ENCODE measurements at places on chromosomes 12 and 14.

DNA sequence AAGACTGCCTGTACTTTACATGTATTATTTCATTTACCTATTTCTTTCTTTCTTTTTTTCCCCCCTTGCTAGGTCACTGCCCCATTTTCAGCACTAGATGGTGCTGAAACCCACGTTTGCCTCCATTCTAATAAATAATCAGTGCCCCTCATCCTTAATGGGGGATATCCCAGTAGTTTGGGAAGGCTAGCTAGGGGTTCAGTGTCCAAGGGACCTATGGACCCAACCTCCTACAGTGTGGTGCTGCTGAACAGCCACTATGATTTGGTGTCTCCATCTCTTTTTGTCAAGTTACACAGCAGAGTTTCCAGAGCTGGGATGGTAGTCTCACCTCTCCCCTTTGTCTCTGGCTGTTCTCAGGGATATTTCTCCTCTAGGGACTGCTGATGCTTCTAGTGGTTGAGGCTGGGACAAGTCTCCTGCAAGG lies 6.5 kb upstream of the HCFC2 start:
- DNase-seq = no peak

- DNase-seq = no peak
Measured at GRCh38 chr12:123678981-123679380, 8.1 kb downstream of the TCTN2 start.

- no peak for DNase-seq
Measured at GRCh38 chr12:104049903-104050356, at the start of gene GLT8D2. TSS of gene GLT8D2 (minus strand) at chr12:104050187. CDS start at chr12:104019648, 30,539 bp downstream.

GRCh38 chr12:23860019-23860418 lies 89.5 kb downstream of the SOX5 start:
- DNase-seq = no peak

DNA sequence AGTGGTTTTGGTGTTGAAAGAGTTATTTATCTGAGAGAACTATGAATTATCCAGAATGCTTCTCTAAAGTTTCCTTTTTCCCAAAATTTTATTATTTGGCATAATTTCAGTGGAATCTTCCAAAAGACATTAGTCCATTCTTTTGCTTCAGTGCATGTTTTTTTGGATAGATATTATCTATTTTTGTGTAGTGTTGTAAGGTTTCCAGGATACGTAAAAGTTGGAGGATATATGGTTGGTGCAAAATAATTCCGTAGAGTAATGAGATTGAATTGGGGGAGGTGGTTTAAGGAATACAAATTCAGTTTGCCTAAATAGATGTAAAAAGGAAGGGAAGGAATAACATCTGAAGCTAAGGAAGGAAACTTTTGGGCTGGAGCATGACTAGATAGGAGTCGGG lies 186.6 kb downstream of the RGS6 start:
- no peak for DNase-seq

- no peak for DNase-seq
Measured at GRCh38 chr12:16593546-16593945, 12.4 kb downstream of the LMO3 start.

DNA sequence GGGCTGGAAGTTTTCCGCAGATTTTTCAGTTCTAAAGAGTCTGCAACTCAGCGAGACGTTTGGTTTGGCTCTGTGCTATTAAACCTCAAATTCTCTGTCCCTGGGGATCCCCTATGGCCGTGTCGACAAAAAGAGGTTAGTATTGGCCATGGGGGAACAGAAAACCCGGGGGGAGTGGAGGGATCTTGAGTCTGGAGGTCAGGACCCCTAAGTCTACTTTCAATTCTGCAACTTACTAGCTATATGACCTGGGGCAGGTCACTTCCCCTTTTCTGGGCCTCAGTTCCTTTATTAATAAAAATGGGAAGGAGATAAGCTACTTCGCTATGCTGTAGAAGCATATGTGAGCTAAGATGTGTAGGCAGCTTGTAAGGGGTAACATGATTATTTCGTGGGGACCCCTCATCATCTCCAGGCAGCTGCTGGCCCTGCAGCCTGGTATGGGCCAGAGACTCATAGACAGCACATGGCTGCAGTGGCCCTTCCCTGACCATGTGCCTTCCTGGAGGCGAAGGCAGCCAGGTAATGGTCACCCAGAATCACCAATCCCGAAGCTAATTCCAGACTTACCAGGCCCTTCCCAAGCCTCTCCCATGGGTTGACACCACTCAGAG lies 8.6 kb downstream of the ASB2 start:
- no peak for DNase-seq

DNA sequence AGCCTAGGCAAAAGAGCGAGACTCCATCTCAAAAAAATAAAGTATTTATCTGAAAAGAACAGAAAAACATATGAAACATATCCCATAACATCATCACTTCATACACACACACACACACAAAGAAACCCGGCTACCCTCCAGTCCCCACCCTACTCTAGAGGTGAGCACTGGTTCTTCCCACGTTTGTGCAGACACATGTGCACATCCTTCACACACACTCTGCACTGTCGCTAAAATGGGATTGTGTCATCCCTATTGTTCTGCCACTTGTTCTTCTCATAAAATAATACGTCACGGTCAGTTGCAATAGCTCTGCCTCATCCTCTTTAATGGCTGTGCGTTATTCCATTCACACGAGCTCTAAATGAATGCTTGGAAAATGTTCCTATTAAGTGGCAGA lies 85.9 kb upstream of the ANO2 start:
- DNase-seq = no peak

DNA sequence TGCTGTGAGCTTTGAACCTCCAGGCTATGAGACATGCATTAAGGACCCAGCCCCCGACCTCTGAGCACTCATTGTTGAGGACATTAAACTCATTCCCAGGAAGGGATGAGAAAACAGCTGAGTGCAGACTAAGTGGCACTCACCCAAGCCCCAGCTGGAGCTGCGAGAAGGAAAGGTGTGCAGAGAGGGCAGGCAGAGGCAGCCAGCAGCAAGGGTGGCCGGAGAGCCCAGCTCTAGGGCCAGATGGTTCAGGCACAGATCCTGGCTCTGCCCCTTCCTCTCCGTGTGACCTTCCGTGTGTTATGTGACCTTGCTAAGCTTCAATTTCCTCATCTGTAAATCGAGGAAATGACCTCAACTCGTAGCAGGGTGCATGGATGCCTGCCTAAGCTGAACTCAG lies 3.7 kb downstream of the TSPAN11 start:
- no peak for DNase-seq

DNA sequence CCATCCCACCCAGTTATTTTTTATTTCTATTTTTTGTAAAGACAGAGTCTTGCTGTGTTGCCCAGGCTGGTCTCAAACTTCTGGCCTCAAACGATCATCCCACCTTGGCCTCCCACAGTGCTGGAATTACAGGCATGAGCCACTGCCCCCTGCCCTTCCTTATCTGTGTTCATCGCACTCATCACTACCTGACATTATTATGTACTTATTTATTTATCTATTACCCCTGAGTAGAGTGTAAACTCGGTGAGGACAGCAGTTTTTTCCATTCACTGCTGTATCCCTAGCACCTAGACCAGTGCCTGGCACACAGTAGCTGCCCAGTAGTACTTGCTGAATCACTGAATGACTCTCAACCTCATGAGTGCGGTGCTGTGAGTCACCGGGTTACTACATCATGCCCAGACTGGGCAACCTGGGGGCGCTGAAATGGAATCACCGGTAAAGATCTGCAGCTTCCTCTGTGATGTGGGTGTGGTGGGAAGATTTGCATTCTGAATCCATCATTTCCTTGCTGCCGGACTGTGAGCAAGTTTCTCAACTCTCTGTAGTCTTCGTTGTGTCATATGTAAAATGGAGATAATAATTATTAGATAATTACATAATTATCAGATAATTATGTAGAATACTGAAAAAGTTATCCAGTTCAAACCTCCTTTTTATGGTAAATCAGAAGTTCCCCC lies 81.9 kb upstream of the USP44 start:
- DNase-seq = no peak

GRCh38 chr12:54419088-54419887 lies at the start of gene ITGA5:
TSS of gene ITGA5 (minus strand) at chr12:54419266. CDS start at chr12:54419198, 68 bp downstream.
- DNase-seq = no peak

DNA sequence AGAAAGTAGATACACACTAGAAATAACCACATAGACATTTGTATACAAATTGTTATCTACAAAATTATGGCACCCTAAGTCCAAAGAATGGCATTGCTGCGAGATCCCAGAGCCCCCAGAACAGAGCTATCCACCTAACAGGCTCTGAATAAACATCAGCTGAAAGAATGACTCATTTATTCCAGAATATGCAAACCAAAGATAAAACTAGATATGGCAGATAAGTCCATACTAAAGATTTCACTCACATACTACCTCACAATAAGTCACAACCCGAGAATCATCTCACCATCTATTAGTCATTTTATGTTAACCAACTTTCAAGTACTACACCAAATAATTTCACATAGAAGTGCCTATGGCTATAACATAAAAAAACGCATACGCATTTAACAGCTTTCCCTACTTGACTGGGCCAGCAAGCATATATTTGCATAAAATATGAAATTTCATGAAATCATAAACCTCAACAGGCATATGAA lies 5.6 kb downstream of the CNIH1 start:
- DNase-seq = no peak

DNA sequence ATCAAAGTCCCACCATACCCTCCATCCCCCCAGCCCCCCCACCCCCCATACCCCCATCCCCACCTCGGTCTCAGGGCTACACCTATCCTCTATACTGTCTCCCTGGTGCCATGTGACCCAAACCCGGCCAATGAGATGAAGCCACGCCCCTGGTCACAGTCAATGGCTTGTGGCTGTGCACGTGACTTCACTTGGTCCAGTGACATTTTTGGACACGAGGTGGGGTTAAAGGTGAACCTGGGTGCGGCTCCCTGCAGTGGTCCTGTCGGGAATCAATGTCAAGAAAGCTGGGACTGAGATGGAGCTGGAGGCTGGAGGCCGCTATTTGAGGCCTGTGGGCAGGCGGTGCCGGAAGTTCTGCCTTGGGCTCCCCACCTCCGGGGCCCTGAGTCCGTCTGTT lies 100.7 kb upstream of the MAP1LC3B2 start:
- no peak for DNase-seq

DNA sequence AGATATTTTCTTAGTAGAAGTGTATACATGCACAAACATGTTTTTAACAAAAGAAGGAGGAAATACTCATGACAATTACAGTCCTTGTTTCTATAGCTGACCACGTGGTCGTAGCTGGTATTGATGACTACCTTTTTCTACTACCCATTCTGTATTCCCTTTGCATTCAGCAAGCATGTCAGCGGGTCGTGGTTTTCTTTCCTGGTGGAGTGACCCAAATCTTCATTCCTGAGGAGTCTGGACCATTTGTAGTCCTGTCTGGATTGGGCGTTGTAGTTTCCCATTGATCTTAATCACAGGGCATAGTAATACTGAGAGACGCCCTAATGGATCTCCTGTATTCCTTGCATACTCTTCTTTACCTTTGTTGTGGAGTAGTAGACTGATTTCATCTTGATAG lies 472.1 kb upstream of the RGS6 start:
- DNase-seq = no peak

- DNase-seq = no peak
Measured at GRCh38 chr12:52280319-52280795, 5.9 kb downstream of the KRT86 start.

DNA sequence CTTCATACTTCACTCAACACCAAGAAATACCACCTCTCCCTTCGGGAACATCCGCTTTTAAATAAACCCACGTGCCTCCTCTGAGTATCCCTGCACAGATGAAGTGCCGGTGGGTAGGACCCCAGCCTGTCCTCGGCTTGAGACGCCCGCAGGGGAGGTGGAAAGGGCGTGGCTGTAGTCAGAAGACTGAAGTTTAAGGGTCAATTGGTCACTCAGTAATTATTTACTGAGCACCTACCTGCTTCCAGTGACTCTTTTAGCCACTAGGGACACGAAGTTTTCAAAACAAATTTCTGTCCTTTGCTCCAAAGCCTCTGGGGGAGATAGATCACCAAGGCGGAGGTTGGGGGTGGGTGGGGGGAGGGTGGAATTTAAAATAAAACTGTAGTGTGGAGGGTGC lies 309.4 kb downstream of the VRK1 start:
- DNase-seq = no peak

- DNase-seq = no peak
Measured at GRCh38 chr12:69994724-69995173, 169.7 kb downstream of the MYRFL start.

DNA sequence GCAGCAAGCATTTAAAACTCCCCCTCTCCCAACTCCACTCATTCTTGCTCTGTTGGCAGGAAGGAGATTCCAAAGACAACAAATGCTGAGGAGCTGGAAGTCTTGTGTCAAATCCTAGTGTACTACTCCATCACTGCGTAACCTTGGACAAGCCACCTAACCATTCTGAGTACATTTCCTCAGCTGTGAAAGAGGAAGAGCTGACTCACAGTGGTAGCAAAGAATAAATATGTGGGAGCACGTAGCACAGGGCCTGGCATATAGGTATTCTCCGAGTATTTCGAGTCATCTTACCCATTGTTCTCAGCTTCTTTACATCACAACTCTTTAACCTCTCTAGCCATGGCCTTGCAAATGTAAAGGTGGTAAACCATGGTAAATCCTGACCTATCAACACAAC lies 28.7 kb downstream of the EGLN3 start:
- no peak for DNase-seq

DNA sequence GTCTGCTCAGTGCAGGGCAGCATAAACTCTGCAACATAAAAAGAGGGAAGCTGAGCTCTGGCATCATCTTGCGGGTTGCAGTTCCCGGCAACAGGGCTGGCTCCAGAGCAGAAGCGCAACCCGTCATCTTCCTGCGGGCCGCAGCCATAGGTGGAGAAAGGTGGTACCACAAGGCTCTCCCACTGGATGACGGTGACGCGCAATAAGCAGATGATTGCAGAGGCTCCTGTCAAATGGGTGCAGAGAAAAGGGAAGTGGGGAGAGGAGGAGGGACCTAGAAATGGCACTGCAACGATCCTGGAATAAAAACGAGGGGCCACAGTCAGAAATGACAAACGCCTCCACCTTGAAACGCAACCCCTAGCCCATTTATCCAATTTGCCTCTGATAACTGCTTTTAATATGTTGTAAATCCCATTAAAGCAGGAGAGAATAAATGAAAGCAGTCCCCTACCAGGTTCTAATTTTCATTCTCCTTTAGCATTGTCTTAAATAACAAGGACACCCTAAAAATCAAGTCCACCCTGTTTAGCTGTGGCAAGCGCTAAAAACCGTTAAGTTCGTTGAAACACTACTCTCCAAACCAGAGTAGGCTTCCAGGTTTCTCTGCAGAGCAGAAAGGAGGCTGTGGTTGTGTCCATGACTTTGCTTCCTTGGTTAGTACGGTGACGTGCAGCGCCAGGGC lies 30.9 kb upstream of the TUBA1C start:
- DNase-seq = no peak

DNA sequence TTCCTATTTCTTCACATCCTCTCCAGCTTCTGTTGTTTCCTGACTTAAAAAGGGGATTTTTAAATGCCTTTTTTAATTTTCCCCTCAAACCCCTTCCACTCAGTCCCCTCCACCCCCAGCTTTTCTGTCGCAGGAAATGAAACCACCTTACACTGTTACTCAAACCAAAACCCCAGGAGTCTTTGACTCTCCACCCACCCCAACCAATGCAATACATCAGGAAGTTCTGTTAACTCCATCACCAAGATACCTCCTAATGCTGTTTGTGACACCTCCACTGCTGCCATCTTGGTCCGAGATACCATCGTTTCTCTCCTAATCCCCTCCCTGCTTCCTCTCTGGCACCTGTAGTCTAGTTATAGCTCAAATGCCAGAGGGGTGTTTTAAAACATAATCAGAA lies 25.4 kb upstream of the CPM start:
- DNase-seq = no peak

Data from stimulated activated CD8-positive, alpha-beta memory T cell treated with anti-CD3 and anti-CD28 coated beads, Interleukin-4, amount 100 ng/mL, for 1 hour (primary cell).